ENCODE measurements at places on chromosomes 3 and 15. TPM values are rescaled to one million over a fixed set of nuclear protein-coding genes. Genes with fewer than 3 reads are reported as not detected.

The THSD4 gene
- not detected for total RNA-seq

The STRIT1 gene
- not detected for total RNA-seq

The ZNF660 gene
- 0.22 TPM for total RNA-seq

The RTF1 gene
- total RNA-seq, result 18.7 TPM

The RAB6B gene
- total RNA-seq, result not detected

The ABI3BP gene
- not detected for total RNA-seq

Measured in activated naive CD4-positive, alpha-beta T cell treated with anti-CD3 and anti-CD28 coated beads for 36 hours (primary cell).